ENCODE measurements at places on chromosomes 2 and 18.

- no peak for DNase-seq
Observed at GRCh38 chr2:160299540-160299939, 99.5 kb upstream of the ITGB6 start.

DNA sequence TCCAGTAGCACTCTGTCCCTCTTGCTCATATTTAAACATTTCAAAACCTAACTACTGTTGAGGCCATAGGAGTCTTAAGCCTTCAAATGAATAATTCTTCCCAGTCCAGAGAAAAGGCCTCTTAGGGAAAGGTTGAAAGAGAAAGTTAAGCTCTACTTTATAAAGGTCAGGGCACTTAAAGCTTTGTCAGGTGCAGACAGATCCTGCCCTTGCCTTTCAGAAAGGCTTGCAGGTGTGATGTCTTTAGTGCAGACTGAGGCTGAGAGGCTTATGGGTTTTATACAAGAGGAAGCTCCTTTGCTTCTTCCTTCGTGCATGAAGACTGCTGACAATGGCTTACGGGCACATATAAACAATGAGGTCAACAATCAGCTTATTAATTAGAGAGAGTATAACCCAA is 105.0 kb upstream of the LINC00305 start:
- DNase-seq: no peak

DNA sequence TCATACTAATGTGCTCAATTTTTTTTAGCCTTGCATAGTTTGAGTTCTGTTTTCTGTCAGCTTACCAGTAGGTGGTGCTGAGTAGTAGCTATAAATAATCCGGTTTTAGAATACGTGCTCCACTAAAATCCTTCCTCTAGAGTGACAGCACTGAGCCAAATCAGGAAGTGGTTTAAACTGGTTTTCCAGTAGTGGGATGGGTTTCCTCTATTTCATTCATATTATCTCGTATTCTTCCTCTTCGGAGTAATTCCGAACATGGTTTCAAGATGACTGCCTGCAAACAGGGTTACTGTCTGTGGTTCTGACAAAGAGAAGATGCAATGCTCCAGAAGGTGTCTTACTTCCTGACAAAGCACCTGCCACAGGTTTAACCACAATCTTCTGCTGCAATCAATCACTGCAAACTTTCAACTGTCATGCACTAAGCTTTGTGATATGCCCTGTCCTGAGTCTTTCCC is 496.9 kb upstream of the VRK2 start:
- DNase-seq: peak; percentile 52

DNA sequence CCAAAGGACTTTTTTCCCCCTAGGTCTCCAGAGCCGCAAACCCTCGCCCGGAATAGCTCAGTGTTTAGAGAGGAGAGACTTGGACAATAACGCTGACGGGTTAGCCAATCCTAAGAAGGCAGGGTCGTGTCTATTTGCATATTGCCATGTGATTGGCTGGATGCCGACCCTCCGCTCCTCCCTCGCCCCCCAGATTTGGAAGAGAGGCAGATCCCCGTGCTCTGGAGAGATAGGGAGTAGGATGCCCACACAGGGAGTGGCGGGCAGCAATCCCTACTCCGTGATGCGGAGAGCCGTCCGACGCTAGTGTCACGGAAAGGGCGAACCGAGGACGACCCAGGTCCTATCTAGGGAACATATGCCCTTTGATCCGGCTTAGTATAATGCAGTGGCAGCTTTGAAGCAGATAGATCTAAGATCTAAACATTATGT is 1.4 kb downstream of the WNT6 start:
- no peak for DNase-seq

DNA sequence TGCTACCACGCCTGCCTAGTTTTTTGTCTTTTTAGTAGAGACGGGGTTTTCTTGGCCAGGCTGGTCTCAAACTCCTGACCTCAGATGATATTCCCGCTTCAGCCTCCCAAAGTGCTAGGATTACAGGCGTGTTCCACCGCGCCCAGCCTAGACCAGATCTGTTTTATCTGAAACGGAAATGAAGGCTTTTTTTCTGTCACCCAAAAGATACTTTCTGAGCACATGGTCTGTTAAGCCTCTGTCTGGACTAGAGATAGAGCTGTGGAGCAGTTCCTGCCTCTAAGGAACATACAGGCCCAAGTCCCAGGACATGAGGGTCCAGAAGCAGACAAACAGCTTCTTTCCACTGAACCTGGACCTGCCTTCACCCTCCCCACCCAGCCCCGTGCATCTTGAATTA is 43.6 kb upstream of the PTMA start:
- DNase-seq: no peak

Data from AML-193 (cell line).